Activated CD8-positive, alpha-beta T cell treated with anti-CD3 and anti-CD28 coated beads for 36 hours (primary cell): ENCODE measurements at places on chromosomes 7 and 10. TPM values are rescaled to one million over a fixed set of nuclear protein-coding genes. Genes with fewer than 3 reads are reported as not detected.

HOXA13 gene
- total RNA-seq, result not detected

LRIT1 gene
- not detected for total RNA-seq

SH3PXD2A gene
- 7.4 TPM for total RNA-seq

COL1A2 gene
- total RNA-seq, result 0.56 TPM

OPALIN gene
- not detected for total RNA-seq

ELOVL3 gene
- total RNA-seq, result not detected

- DNase-seq, result peak; percentile 48
Measured at GRCh38 chr7:108114117-108114841, 15.9 kb downstream of the LAMB4 start.

DNA sequence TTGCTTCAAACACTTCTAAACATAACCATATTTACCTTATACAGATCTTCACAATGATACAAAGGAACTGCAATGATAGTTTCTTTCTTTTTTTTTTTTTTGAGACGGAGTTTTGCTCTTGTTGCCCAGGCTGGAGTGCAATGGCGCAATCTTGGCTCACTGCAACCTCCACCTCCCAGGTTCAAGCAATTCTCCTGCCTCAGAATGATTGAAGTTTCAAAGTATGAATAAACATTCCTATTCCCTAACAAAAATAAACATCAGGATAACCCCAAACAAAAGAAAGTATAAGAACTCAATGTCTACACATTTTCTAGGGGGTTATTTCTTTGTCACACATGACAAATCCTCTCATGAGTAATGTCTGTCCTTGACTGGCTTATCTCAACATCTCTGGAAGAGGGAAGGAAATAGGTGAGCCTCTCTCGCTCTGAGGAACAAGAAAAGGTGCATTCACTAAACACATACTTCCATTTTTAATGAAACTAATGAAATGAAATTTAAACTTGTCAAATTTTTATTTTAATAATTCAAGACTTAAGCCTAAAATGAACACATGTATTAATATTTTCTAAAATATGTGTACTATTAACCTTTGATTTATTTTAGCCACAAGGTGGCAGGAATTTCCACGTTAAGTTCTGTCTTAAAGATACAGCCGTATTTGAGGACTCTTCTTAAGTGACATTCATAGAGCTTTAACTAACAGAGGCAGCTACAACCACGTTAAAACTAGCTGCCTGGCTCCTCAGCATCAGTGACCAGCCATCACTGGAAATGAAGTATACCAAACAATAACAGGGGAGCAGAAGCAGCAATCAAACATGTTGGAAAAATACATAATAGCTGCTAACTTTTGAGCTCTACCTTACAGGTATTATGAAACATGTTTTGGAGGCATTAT, 58.3 kb downstream of the MALSU1 start:
- no peak for DNase-seq

- DNase-seq, result no peak
Measured at GRCh38 chr7:30893357-30893756, 18.3 kb upstream of the AQP1 start.

DNA sequence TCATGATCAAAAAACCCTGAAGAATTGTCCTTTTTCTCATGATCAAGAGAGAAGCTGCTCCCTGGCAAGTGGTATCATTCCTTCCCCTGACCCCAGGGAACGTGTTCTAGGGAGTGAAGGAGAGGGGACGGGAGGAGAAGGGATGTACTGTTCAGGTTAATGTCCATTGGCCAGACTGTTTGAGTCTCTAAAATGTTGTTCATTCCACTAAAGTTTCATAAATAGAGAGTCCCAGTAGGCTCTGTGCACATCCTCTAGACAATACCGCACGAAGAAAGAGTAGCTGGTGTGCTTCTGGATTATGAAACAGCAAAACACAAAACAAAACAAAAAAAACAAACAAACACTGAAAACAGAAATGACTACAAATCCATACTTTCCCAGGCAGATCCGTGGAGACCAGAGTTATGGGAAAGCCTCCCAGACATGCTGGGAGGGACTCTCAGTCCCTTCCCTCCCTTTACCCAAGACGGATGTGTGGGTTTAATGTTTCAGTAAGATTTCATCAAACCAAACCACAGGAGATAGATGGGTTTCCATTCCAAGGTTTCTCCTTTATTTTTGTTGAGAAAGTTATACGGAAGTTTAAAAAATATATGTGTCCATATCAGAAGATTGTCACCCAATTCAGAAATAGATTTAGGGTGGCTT, 66.5 kb upstream of the TNS3 start:
- no peak for DNase-seq

- no peak for DNase-seq
Measured at GRCh38 chr10:94112321-94112720, 118.6 kb downstream of the PLCE1 start.

DNA sequence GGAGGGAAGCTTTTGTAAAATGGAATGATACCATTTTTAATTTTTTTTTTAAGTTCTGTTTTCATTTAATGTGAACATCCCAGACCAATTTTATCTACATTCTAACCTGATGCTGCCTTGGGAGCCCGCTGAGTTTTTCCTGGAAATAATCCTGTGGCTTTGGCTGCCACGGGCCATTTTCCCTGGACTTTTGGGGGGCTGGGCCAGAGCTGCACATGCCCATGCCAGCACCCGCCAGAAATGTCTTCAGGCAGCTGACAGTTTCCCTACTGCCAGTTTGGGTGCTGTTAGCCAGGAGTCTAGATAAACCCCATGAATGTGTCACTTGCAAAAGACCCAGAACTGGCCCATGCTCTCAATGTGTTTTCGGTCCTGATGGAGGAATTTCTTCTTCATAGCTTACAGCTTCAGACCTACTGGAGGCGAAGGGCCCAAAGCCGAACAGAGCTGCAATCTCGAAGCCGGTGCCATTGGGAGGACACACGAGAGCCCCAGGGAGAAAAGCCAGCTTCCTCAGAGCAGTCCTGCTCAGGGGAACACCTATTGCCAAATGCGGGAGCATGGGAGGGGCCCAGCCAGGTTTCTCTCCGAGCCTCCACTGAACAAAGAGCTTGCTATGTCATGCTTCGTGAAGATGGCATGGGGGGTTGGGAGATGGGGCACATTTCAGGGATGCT, 444.2 kb upstream of the MKI67 start:
- no peak for DNase-seq

DNA sequence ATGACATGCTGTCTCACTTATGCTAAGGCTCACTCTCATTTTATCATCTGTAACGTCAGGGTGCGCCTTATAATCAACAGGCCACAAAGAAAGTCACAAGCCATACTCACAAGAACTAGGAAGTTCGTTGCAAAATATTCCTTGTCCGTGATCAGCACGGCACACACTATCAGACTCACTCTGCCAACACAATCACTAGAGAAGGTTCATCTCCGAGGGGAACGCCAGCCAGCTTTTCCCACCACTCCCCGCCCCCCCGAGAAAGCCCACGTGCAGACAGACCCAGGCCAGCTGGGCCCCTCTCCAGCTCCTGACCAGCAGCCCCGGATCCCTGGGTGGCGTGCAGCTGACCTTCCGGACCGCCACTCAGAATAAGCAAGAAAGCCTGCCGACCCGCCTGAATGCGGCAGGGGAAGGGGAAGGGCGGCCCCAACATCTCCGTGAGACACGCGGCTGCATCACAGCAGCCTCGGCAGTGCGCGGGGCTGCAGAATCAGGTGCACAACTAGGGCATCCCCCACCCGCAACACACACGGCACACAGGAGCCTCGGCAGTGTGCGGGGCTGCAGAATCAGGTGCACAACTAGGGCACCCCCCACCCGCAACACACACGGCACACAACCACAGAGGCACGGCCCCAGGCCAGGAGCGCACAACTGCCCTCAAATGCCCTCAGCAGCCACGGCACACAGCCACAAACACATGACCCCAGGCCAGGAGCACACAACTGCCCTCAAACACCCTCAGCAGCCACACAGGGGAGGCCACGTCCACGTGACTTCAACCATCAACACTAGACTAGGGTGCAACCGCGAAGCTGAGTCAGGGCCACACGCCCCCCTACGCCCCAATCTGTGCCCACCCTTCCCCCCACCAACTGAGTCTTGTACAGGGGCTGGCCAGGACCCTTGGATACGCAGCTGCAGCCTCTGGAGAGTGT, 2.5 kb upstream of the GPR146 start:
- peak; percentile 46 for DNase-seq

GRCh38 chr10:120833222-120833928, 17.8 kb upstream of the WDR11 start:
- DNase-seq, result no peak

GRCh38 chr10:110409926-110410325, 87.8 kb upstream of the DUSP5 start:
- DNase-seq, result no peak

GRCh38 chr10:36423821-36424248, 701.6 kb upstream of the ANKRD30A start:
- no peak for DNase-seq
